ENCODE measurements at places on chromosomes 1 and 21.

GRCh38 chr1:36540056-36540455, 57.3 kb upstream of the CSF3R start:
- DNase-seq, result no peak

- DNase-seq, result no peak
These were observed 145.2 kb downstream of the PGBD5 start for GRCh38 chr1:230280906-230281413.

DNA sequence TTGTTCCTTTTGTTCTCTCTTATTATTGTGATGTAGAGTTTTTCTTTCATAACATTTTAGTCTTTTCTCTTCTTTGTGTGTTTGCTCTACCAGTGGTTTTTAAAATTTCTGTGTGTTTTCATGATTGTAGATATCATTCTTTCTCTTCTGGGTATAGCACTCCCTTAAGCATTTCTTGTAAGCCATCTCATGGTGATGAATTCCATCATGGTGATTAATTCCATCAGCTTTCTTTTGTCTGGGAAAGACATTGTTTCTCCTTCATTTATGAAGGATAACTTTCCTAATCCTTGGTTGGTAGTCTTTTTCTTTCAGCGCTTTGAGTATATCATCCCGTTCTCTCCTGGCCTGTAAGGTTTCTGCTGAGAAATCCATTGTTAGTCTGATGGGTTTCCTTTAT, 22.7 kb downstream of the CD55 start:
- no peak for DNase-seq

GRCh38 chr1:115068826-115069585, 20.3 kb downstream of the TSPAN2 start:
- DNase-seq, result no peak

- no peak for DNase-seq
These were observed 7.3 kb downstream of the UQCRHL start for GRCh38 chr1:15799928-15800835.

DNA sequence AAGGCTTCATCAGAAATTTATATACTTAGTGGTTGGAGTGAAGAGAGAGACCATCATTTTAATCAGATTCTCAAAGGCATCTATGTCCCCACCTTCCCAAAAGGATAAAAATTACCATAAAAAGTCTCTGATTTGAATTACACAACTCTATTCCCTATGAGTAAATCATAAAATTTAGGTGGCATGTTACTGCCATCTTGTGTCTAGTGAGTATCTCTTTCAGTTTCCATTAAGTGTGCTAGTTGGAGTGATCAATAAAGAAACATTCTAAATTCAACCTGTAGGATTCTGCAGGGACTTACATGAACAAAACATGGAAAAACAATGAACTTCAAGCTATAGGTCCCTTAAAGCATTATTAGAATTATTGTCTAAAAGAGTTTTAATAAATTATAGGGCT, 655.4 kb downstream of the LTN1 start:
- no peak for DNase-seq

DNA sequence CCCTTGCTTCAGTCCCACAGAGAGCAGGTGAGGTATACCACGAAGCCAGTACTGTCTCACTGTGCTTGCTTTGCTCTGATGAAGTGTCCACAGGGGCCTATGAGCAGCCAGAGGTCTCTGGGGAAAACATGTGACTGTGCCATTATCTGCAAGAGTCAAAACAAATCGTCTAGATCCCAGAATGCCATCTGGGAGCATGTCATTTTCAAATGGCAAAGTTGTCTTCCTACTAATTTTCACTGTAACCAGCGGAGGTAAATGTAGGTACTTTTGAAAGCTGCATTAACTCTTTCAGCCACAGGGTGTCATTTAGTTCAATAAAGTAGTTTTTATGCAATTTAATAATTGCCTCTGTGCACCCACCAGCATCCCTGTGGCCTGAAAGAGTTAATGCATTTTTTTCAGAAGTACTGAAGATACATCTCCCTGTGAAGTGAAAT, 173.6 kb upstream of the SGIP1 start:
- no peak for DNase-seq
